ENCODE measurements at places on chromosomes 12 and 14. TPM values are rescaled to one million over a fixed set of nuclear protein-coding genes. Genes with fewer than 3 reads are reported as not detected.

GRCh38 chr12:95674631-95675030 lies 115.9 kb downstream of the NTN4 start:
- no peak for DNase-seq

GRCh38 chr14:101223561-101224162 lies 320.1 kb upstream of the RTL1 start:
- no peak for DNase-seq

DNA sequence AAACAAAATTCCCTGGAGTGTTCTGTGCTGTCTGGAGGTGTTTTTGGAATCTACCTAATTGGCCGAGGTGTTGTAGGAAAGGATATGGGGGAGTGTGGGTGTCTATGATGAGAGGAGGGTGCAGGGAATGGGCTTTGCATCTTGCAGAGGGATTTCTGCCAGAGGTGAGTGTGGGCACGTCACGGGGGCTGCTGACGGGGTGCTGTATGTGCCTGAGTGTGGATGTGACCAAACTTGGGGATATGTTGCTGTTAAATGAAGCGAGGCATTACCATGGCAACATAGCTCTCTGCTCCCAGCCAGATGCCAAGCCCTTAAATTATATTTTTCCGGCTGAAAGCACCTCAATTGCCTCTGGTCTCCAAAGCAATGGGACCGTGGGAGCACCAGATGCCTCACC lies 44.3 kb upstream of the SPTLC2 start:
- no peak for DNase-seq

DNA sequence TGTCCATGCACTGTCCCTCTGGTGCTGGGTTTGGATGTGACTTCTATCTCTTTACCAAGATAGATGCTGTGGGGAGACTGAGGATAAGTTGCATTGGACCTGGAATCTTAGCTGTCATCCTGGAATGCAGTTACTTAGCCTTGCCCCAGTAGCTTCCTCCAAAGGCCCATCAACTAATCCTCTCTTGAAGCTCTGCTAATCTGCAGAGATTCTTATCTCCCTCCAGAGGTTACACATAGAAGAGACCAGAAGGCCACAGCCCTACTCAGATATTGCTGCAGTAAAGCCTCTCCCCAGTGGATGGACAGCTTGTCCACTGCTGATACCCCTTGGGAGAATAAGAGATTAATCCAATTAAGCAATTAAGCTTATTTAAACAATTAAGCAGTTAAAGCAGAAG lies 867.2 kb downstream of the BCL11B start:
- DNase-seq, result no peak

BBOF1 gene
- 4.5 TPM for total RNA-seq

MYF6 gene
- not detected for total RNA-seq

DNA sequence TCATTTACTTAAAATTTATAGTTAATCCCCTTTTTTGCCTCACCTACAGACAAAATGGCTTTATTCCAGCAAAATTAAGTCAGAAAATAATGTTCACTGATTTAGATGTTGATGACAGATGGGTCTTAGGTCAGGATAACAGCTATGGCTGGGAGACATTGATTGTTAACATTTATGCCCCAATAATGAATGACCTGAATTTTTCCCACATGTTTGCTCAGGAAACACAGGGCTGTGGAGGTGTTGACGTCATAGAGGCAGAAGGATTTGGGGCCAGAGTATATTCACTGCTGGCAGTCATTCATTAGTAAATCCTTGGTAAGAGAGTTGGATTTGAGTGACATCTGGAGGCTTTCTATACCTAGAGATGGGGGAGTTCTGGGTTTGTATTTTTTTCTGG lies 121.3 kb downstream of the PDE3A start:
- DNase-seq, result no peak

ART4 gene
- total RNA-seq, result 0.21 TPM

DNA sequence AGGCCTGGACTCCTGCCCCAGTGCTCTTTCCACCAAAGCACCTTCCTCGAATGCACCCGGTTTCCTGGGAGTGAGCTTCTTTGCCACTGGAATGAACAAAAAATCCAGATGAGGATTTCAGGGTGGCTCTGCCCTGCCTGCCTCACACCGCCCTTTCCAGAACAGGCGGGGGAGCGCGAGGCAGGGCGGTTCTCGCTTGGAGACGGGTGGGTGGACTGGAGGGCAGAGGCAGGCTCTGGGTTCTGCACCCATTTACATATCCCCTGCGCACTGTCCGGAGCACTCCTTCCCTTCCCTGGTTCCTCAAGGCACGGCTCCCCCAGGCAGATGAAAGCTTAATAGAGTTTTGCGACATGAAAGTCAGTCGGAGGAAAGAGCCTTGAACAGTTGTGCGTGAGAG lies 69.7 kb upstream of the DLK1 start:
- no peak for DNase-seq

DNA sequence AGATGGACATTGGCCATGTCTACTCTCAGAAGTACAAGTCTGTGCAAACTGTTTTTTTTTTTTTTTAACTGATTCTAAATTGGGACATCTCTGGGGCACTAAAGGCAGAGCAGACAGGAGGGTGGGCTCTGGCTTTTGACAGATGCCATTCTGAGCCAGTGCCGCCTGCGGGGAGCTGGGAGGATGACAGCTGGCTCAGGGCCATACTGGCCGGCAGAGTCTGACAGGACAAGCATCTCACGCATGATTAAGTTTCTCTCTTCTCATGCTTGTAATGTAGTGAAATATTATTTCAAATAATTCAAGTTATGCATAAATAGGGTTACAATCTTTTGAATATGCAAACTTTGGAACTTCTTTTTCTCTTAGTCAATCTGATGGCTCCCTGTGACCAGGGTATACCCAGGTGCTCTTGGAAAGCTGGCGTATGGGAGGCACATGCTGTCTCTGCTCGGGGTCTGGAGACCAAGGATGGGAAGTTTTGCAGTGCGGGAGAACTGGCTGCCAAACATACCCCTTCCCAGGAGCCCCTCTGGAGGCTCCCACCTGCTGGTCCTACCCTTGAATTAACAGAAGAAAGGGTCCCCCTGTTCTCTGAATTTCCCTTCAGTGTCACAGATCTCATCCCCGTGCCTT lies 7.6 kb downstream of the CDCA4 start:
- DNase-seq, result no peak

DNA sequence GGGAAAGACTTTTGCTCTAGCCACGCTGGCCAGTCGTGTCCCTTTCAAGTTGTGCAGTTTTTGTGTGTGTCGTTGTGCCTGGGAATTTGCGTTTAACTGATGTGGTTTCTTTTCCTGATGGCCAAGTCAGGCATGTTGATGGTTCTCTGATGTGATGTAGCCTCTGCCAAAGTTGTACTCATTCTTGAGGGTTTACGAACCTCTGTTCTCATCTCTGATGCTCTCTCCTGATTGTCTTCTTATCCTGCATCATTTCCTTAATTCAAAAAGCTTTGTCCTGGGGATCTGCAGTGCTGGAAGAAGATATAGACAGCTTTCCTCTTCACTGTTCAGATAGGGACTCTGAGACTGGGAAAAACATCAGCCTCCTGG lies 25.4 kb downstream of the CD9 start:
- no peak for DNase-seq

GRCh38 chr14:100879194-100879593 lies 24.3 kb downstream of the RTL1 start:
- no peak for DNase-seq

LALBA gene
- total RNA-seq, result not detected

- no peak for DNase-seq
Measured at GRCh38 chr12:106986135-106986534, 811 bp downstream of the MTERF2 start.

GRCh38 chr12:95857156-95857555 lies 1.6 kb upstream of the SNRPF start:
- DNase-seq, result no peak

TRIM9 gene
- 3.8 TPM for total RNA-seq

All from left colon (tissue), 2 donors.